ENCODE measurements at places on chromosomes 7 and 10.

DNA sequence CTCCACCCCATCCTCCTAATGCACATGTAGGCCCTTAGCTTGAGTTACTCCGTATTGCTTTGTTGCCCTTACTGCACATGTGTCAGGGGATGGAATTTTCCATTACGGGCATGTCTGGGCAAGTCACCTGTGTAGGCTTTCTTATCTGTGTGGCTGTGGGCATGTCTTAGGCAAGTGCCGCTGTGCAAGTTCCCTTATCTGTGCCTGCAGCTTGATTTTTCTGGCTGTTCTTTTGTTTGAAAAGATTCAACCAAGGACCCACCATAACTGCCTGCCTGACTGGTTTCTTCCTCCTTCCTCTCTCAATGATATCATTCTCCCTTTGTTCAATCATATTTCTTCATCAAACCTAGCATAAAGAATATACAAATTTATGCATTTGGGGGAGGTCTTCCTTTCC is 88.5 kb downstream of the AKR1D1 start:
- DNase-seq = no peak

DNA sequence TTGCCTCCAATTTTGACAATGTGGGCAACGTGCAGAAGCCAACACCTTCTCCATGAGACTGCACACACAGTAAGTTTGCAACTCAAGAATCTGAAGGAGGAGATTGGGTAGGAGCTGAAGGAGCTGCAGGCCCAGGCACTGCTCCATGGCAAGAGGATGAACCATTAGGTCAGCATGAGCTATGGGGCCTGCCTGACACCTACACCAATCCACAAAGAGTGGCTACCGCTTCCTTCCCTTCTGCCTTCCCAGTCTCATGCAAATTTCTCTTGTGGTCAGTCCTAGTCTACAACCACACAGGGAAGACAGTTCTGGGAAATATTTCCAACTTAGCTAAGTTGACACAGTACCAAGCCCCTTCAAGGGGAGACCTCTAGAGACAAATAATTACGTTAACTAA is 142.0 kb upstream of the ADO start:
- no peak for DNase-seq

GRCh38 chr10:12186323-12186722 is 9.4 kb downstream of the NUDT5 start:
- no peak for DNase-seq

GRCh38 chr7:98234429-98235147 is 17.4 kb downstream of the TECPR1 start:
- no peak for DNase-seq

- no peak for DNase-seq
Observed at GRCh38 chr10:78470267-78471103, 436.8 kb downstream of the RPS24 start.

DNA sequence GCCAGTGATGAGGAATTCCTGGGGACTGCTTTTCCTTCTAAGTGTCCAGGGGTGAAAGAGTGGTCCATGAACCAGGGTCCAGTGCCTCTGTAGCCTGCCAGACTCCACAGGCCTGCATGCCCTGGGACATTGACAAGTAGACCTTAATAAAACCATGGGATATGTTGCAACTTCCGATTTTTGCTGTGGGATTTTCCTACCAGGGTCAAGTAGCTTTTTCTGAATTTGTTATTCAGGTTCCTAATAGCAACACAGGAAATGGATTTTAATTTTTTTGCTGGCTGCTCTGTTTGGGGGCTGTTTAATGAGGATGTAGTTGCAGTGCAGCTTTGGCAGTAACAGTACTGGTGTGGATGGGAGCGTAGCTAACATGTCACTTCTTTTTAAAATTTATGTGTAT is 42.1 kb downstream of the WBP1L start:
- DNase-seq = no peak

- DNase-seq = no peak
Observed at GRCh38 chr7:44103566-44103922, 601 bp upstream of the AEBP1 start.

GRCh38 chr7:102205915-102206314 is 80.8 kb upstream of the SH2B2 start:
- DNase-seq = no peak

DNA sequence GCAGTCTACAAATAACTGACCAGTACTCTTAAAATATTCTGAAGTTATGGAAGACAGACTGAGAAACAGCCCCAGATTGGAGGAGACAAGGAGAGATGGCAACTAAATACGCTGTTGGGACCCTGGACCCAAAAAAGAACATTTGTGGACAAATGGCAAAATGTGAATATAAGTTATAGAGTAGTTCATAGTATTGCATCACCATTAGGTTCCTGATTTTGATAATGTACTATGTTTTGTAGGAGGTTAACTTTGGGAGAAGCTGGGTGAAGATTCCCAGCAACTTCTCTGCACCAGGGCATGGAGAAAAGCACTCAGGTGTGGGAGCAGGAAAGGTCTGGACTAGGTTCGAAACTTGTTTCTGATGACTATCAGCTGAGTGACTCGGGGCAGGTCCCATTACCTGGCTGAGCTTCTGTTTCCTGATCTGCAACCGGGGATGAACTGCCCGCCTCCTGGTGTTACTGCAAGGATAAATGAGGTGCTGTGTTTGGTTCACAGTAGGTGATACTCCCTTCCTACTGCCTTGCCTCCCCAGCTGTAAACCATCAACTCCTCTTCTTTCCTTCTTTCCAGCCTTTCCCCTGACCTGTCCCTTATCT is 48.2 kb downstream of the EEPD1 start:
- DNase-seq = no peak

DNA sequence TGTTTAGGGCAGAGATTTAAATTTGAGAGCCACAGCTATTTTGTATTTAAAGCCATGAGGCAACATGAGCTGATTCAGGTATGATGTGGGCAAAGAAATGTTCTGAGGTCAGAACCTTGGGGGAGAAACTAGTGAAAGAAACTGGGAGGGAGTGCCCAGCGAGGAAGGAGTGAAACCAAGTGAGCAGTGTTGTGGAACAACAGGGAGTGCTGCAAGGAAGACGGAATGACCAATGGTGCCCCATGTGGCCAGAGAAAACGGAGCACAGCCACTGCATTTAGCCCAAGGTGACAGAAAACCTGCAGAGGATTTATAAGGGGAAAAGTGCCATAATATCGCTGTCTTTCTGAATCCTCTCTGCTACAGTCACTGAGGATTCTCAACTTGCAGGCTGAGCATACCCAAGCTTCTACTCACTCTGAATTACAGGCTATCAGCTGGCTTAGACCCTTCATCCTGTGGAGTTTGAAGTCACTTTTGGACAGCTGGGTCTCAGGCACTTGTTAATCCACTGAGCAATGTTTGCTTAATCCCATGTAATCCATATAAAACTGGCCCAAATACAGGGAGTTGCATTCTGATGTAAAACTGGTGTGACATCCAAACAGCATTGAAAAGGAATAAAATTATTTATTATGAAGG is 777.3 kb downstream of the CCSER2 start:
- no peak for DNase-seq

GRCh38 chr10:30537586-30537985 is 92.0 kb downstream of the LYZL2 start:
- DNase-seq = no peak

DNA sequence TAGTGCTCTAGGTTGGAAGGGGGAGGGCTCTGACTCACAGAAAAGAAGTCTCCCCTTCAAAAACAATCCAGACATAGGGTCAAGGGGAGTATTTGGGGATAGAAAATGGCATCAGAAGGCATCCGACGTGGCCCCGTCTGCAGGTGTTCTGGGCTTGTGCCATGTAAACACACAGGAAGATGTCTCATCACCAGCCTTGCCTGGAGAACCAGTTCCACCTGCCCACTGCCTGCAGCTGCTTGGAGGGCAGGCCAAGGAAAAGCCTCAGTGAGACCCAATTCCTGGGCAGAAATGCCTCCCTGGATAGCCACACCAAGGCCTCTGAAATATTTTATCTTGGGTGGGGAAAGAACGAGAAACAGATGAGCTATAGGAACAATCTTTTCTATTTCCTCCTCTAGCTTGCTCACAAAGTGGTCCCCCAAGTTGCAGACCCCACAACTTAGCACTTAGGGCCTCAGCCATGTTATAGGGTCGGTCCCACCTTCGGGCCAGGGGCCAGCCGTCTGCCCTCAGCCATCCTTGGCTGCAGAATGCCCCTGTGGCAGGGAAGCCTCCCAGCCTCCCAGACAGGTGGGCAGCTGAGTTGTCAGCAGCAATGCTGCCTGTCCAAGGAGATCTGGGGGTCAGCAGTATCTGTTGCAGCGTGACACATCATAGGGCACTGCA is 54.3 kb upstream of the ECHDC3 start:
- no peak for DNase-seq

DNA sequence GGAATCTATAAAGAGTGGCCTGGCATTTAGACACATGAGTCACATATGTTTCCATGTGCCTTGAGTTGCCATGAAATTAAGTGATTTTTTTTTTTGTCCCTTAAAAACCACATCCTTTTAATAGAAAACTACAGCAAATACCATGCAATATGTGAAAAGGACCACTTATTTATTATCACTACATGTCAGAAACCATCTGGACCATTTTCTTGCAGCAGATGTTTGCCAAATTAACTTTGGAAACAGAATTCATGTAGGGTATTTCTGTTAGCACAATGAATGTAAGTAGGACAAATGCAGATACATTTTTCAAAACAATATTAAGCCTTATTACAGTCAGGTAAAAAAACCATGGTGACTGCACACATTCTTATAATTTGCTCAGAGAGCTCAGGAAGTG is 230.6 kb downstream of the REEP3 start:
- no peak for DNase-seq

- DNase-seq = no peak
Observed at GRCh38 chr10:69366738-69367137, 50.0 kb downstream of the TACR2 start.

DNA sequence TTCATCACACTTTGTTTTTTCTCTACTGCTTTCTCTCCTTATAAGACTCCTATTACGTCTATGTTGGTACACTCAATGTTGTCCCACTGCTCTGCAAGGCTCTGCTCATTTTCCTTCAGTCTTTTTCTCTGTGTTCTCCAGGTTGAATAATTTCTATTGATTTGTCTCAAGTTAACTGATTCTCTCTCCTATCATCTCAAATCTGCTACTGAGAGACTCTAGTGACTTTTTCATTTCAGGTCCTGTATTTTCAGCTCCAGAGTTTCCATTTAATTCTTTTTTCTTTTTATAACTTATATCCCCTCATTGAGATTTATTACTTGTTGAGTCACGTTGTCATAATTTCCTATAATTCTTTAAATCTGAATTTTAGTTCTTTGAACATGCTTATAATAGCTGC is 100.9 kb downstream of the RNLS start:
- DNase-seq = no peak
